Sciatic nerve (tissue), 2 donors: ENCODE measurements at places on chromosomes 5 and 9. TPM values are rescaled to one million over a fixed set of nuclear protein-coding genes. Genes with fewer than 3 reads are reported as not detected.

The CRHBP gene
- 1.4 TPM for total RNA-seq

The PCDHB13 gene
- 4.9 TPM for total RNA-seq

The PHYKPL gene
- total RNA-seq = 133 TPM

The LCN10 gene
- 5.5 TPM for total RNA-seq

The CEL gene
- total RNA-seq = 2.7 TPM
